ENCODE measurements at places on chromosomes 7 and 10.

DNA sequence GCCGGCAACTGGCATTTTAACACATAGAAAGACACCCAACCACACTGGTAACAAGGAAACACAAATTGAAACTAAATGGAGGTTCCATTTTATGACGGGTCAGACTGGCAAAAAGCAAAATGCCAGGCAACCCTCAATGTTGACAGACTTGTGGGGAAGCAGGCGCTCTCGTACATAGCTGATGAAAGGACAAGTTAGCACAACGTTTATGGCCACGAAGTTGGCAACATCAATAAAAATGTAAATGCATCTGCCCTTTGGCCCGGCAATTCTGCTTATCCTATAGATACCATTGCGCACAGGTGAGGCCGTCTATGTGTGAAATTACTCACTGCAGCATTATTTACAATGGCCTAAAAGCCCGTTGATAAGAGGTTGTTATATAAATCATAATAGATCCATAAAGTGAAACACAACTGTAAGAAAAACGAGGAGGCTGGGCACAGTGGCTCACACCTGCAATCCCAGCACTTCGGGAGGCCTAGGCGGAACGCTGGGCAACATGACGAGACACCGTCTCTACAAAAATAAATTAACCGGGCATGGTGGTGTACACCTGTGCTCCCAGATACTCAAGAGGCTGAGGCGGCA, 39.8 kb downstream of the FOXL3 start:
- no peak for DNase-seq

- no peak for DNase-seq
These were observed 1.5 kb upstream of the RGS10 start for GRCh38 chr10:119543814-119544642.

GRCh38 chr10:49733866-49734265, 28.3 kb downstream of the OGDHL start:
- DNase-seq: no peak

DNA sequence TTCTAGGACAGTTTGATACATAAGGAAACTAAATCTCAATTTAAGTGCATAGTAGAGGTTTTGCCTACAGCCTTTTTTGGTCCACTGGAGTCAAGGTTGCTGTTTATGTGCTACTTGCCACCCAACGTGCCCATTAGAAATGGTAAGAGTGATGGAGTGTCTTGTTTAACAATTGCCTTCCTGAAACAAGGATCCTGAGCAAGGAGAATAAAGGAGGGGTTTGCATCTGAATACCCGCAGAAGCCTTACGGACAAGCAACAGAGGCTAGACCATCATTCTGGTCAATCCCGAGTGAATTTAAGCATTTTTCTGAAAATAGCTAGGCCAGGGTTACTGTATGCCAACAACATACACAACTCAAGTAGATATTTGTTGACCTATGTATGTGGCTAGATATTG, 63.6 kb downstream of the MARCHF5 start:
- DNase-seq: no peak

DNA sequence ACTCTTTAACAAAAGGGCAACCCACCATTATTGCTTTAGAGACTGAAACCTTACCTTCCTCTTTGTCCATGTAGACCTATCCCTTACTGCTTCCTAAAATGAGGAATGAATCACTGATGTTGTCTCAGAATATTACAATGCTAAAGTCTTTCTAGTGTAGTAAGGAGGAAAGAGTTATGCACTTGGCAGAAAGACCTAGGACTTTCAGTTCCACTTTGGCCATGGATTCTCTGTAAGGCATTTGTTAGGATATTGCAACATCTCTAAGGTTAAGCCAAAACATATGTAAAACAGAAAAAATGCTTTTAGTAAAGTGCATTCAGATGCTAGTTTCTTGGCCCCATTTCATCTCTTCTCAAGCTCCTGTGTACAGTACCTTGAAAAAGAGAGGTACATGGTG, 230.9 kb downstream of the PARD3 start:
- DNase-seq: no peak

DNA sequence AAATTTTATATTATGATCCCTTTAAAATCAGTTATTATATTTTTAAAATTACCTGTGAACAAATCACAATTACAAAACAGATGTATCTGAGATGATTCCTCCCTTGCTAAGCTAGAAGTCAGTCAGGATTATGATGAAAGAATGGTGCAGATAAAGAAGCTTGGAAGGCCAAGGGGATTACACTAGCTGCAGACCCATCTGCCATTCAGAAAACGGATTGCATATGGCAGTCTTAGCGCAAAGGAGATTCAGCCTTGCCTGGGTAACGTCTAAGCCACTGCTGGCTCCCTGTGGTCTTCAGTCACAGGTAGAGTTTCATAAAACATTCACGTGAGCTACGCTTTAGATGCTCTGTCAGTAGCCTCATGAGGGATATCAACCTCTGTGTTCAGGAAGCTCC, 222.2 kb downstream of the POU6F2 start:
- DNase-seq: no peak

GRCh38 chr7:147012666-147013065, 896.1 kb downstream of the CNTNAP2 start:
- DNase-seq: no peak

DNA sequence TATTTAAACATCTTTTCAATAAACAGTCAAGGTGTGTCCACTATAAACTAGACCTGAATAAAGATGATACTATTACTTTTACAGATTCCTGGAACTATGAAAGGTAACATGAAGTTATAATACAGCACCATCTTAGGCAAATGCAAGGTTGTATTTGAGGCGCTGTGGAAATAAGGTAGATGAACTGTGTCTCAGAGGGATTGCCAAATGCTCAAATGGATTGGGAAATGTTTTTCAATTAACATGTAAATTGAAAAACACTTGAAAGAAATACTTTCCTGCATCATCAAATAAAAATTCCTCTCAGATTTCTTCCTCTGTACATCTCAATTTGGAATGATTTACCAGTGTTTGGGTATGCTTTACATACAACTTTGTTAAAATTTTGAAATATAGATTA, 139.4 kb downstream of the DKK1 start:
- no peak for DNase-seq

DNA sequence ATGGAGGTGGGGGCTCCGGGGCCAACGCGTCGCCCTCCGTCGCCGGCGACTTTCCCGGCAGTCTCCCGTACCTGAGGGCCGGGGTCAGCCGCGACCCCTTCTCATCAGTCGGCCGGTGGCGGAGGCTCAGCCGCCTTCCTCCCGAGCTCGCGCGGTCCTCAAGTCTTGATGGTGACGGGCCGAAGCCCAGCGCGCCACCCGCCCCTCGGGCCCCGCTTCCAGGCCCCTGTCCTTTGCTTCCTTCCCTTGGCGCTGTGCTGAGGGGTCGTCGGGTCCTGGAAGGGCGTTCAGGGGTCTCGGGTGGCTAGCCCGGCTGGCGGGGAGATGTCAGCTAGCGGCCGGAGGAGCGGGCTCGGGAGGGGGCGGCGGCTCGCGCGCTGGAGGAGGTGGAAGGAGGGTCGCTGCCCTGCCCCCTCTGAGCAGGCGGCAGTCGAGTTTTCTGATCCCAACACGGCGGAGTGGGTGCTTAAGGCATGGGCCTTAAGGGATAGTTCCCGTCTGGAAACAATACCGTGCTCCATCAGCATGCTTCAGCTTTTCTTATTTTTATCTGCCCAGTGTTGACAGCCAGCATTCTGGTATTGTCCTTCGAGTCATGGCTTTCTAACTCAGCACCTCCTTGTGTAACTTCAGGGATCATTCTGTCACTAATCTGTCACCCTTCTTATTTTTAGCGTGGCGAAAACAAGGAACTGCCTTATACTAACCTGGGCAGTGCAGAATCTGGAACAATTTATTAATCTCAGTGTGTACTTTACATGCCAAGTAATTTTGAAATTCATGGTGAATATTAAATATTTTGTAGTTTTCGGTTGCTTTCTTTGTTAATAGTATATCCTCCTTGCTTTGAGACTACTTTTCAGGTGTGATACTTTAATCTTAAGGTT, 748 bp downstream of the PHTF2 start:
- DNase-seq: no peak

- DNase-seq: no peak
These were observed 128.6 kb upstream of the KCTD7 start for GRCh38 chr7:66500087-66500486.

GRCh38 chr7:93985101-93985500, 19.1 kb downstream of the BET1 start:
- DNase-seq: no peak

DNA sequence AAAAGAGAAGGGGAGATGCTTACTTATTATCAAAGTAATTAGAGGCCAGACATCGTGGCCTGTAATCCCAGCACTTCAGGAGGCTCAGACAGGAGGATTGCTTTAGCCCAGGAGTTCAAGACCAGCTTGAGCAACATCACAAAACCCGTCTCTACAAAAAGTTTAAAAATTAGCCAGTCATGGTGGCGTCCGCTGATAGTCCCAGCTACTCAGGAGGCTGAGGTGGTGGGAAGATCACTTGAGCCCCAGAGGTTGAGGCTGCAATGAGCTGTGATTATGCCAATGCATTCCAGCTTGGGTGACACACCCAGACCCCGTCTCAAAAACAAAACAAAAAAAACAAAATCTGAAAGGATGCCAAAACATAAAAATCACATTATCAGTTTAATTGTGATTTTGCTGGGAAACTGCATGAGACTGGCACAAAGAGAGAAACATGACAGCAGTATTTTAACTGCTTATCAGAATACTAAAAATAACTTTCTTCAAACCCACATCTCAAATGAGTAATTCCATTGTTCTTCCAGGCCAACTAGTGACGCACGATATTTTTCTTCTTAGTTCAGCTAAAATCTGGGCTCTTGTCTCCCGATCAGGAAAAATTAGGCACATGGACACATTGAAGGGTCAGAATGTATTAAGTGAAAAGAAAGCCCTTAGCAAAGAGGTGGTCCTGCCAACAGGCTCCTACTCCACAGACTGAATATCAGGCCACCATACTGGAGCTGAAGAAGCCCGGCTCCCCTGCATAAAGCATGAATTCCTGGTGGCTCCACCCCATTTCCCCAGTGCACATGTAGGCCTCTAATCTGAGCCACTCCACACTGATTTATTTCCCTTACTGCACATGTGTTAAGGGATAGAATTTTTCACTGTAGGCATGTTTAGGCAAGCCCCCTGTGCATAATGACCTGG, 9.6 kb upstream of the CCM2 start:
- no peak for DNase-seq

GRCh38 chr10:62115842-62116241, 152.8 kb downstream of the RTKN2 start:
- no peak for DNase-seq

GRCh38 chr7:158160199-158160598, 427.4 kb downstream of the PTPRN2 start:
- DNase-seq: no peak

- no peak for DNase-seq
These were observed 125.3 kb upstream of the CELF2 start for GRCh38 chr10:10892290-10892875.

DNA sequence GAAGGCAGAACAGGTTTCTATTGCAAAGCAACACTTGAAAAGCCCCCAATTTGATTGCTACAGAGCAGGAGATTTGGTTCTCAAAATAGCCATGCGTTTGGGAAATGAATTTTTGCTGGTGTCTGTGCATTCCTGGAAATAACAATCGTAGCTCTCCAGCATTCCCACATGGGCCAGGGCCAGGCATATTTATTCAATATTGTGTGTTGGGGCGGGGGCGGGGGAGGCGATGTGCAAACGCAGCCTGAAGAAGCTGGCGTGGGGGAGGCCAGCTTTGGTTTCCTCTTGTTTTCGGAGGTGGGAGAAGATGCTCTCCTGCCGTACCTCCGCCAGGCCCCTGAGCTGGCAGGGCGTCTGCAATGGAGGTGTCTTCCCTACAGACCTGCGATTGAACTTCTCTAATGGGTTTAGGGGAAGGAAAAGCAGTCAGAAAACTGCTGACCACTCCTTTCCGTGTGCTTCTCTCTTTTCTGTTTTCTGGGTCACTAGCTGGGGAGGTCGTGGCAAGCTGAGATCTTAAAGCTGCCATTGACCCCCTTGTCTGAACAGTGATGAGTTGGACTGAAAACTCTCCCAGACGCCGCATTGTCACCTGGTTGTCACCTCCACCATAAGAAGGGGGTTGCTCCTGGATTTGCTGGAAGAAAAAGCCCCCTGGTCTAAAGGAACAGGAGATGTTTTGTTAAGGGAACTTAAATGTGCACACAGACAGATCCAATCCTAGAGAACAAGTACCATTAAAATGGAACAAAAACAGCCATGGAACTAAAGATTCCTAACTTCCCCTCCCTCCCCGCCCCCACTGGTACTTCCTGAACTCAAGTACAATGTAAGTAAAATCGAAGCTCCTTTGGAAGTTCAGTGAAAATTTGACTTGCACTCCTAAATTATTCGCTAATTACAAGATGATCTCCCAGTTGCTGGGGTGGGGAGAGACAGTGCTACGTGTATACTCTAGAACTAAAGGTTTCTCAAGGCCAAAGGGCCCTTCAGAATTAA, 56.4 kb upstream of the HABP2 start:
- DNase-seq: no peak

GRCh38 chr10:11824376-11824775, 1.2 kb downstream of the PROSER2 start:
- DNase-seq: no peak

GRCh38 chr7:2046581-2047565, 185.9 kb downstream of the MAD1L1 start:
- DNase-seq: no peak

DNA sequence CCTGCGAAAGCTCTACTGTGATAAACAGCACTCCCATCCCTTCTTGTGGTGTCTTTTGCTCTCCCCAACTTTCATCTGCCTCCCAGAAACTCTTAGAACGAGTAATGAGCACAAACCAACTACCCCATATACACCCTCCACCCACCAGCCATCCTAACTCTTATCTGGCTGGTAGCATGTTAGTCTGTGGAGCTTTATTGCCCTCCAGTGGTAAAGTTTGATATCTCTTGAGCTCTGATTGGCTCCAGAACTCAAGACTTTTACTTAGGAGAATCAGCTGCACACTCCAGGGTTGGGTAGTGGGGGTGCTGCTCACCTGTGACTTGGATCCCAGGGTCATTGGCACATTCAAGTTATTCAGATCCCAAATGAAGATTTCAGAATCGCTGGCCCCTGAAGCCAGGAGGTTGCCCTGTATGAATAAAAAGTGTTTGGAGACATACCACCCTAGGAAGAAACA, 10.9 kb downstream of the SEC31B start:
- DNase-seq: no peak

DNA sequence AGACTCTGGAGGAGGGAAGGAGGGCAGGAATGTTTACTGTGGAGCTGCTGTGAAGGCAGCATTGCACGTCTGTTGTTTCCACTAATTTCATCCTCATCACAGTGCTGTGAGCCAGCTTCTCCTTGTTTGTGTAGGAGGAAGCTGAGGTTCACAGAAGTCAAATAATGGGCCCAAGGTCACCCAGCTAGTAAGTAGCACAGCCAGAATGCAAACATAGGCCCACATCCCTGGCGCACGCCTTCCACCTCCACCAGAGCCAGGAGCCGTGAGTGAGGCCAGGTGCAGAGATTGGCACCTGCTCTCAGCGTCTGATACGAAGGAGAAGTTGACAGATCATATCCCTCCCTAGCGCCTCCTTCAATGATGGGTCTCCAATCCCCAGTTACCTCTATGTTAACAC, 93.6 kb downstream of the HTR5A start:
- no peak for DNase-seq
